ENCODE measurements at places on chromosomes 5 and 9. TPM values are rescaled to one million over a fixed set of nuclear protein-coding genes. Genes with fewer than 3 reads are reported as not detected.

- no peak for DNase-seq
- H3K36me3 ChIP-seq: peaks cover 40% of the 10 kb centered on the region
- H3K27ac ChIP-seq: peak overlapping the region; percentile 17
- H3K27me3 ChIP-seq: no peaks in the 10 kb centered on the region
- no peaks in the 10 kb centered on the region for H3K4me1 ChIP-seq
- no peak overlapping the region for H3K4me3 ChIP-seq
These were observed 10.4 kb downstream of the TRIM14 start for GRCh38 chr9:98108531-98109031.

GRCh38 chr5:117161718-117162335, 587.2 kb upstream of the SEMA6A start:
- no peak overlapping the region for H3K4me3 ChIP-seq
- H3K36me3 ChIP-seq: no peaks in the 10 kb centered on the region
- no peaks in the 10 kb centered on the region for H3K27me3 ChIP-seq
- no peak overlapping the region for H3K27ac ChIP-seq

The OBP2B gene
- not detected for total RNA-seq

GRCh38 chr5:38726279-38726678, 119.5 kb upstream of the OSMR start:
- H3K27ac ChIP-seq: no peak overlapping the region
- H3K27me3 ChIP-seq: no peaks in the 10 kb centered on the region
- no peaks in the 10 kb centered on the region for H3K36me3 ChIP-seq
- no peak for DNase-seq
- peaks cover 5% of the 10 kb centered on the region for H3K4me1 ChIP-seq

The KCTD16 gene
- 0.42 TPM for total RNA-seq

- no peak for DNase-seq
- H3K4me1 ChIP-seq: no peaks in the 10 kb centered on the region
- no peak overlapping the region for H3K27ac ChIP-seq
- no peak overlapping the region for H3K4me3 ChIP-seq
- H3K27me3 ChIP-seq: no peaks in the 10 kb centered on the region
These were observed 5.5 kb downstream of the NUDT2 start for GRCh38 chr9:34334916-34335315.

GRCh38 chr9:104993291-104993963, 65.5 kb upstream of the ABCA1 start:
- H3K36me3 ChIP-seq: no peaks in the 10 kb centered on the region
- no peak overlapping the region for H3K4me3 ChIP-seq
- peaks cover 63% of the 10 kb centered on the region for H3K4me1 ChIP-seq

GRCh38 chr9:96450613-96451528, 902 bp downstream of the HABP4 start:
- peak overlapping the region; percentile 83 for H3K4me3 ChIP-seq
- DNase-seq: peak; percentile 34
- H3K27me3 ChIP-seq: no peaks in the 10 kb centered on the region
- peaks cover 33% of the 10 kb centered on the region for H3K4me1 ChIP-seq
- no peaks in the 10 kb centered on the region for H3K36me3 ChIP-seq
- peak overlapping the region; percentile 88 for H3K27ac ChIP-seq

DNA sequence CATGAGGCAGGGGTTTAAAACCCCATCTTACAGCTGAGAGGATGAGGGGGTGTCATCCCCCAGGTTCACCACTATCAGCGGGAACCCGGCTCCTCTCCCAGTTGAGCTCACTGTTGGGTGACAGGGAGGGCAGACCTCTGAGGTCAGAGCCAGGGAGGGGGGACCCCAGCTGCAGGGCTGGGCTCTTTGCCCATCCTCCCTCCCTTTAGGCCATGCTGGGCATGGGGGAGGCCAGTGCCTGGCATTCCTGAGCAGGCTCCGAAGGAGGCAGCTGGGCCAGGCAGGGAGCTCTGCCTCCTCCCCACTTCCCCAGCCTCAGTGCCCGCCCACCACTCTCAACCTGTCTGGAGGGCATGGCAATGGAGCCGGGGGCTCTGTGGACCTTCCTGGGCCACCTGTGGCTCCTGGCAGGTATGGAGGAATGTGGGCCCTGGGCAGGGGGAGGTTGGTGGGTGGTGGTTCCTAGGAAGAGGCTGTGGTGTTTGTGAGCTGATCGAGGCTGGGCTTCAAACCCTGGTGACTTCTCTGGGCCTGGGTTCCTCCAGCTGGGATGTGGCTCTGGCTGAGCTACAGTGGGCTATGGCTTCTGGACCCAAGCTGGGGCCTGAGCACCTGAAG, 12.6 kb downstream of the CRB2 start:
- no peak for DNase-seq
- H3K4me1 ChIP-seq: no peaks in the 10 kb centered on the region
- H3K36me3 ChIP-seq: no peaks in the 10 kb centered on the region
- no peak overlapping the region for H3K4me3 ChIP-seq

The OCLN gene
- total RNA-seq: 13.8 TPM

- no peak overlapping the region for H3K4me3 ChIP-seq
- H3K36me3 ChIP-seq: no peaks in the 10 kb centered on the region
- no peak overlapping the region for H3K27ac ChIP-seq
- no peaks in the 10 kb centered on the region for H3K27me3 ChIP-seq
- no peaks in the 10 kb centered on the region for H3K4me1 ChIP-seq
- DNase-seq: no peak
These were observed 6.7 kb upstream of the SPATA31E1 start for GRCh38 chr9:87875831-87876545.

DNA sequence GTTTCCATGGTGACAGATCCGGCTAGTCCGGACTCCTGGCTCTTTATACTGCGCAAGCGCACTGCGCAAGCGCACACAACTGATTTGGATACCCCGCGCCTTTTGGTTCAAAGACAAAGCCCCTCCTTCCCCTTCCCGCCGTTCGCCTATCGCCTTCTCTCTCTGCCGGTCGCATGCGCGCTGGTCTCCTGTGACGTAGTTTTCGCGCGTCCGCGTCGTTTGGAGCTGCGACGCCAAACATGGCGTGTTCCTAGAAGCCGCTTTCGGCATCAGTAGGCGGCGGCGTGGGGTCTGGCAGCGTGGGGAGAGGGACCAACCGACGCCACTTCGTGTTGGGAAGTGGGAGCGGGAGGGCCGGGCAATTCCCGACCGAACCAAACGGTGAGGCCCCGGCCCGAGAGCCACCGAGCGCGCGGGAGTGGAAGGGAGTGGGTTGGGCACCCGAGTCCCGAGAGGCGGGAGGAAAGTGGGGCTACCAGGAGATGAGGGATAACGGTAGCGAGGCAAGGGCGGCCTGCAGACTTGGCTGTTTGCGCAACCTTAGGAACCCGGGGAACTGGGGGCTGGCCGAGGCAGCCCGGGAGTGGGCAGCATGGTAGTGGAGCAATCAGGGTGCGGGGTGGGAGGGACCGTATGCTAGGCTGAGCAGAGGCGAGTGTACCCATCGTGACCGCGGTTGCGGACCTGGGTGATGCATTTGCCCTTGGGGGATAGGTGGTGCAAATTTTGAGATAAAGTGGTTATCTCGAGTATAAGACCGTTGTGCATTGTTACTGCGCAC, at the start of gene IPO11:
IPO11 (plus strand) TSS at position 215 of the 781 bp plus-strand sequence. CDS start 24,517 bp downstream, outside the sequence.
- H3K4me3 ChIP-seq: peak within 1 kb of the TSS; percentile 96
- no peaks in the 10 kb centered on the region for H3K36me3 ChIP-seq
- peak; percentile 98 for DNase-seq
- H3K27me3 ChIP-seq: no peaks in the 10 kb centered on the region
- no peaks in the 10 kb centered on the region for H3K4me1 ChIP-seq

GRCh38 chr5:929596-929995, 36.9 kb downstream of the TRIP13 start:
- H3K36me3 ChIP-seq: no peaks in the 10 kb centered on the region
- H3K4me1 ChIP-seq: peaks cover 18% of the 10 kb centered on the region
- H3K27me3 ChIP-seq: no peaks in the 10 kb centered on the region
- no peak overlapping the region for H3K27ac ChIP-seq
- DNase-seq: no peak
- no peak overlapping the region for H3K4me3 ChIP-seq

Measured in tibial nerve (tissue), 4 donors.